ENCODE measurements at places on chromosomes 5 and 9.
A peak's percentile ranks its signal among the peaks of the same experiment; 100 is the strongest.

DNA sequence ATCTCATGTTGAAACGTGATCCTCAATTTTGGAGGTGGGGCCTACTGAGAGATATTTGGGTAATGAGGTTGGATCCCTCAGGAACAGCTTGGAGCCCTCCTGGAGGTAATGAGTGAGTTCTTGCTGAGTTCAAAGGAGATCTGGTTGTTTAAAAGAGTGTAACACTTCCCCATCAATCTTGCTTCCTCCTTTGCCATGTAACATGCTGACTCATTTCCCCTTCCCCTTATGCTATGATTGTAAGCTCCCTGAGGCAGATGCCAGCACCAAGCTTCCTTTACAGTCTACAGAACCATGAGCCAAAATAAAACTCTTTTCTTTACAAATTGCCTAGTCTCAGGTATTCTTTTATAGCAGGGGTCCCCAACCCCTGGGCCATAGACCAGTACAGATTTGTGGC, 352.3 kb downstream of the SLCO4C1 start:
- DNase-seq, result no peak

- DNase-seq, result peak; percentile 88
Measured at GRCh38 chr5:172733131-172733973, 37.6 kb downstream of the DUSP1 start.

DNA sequence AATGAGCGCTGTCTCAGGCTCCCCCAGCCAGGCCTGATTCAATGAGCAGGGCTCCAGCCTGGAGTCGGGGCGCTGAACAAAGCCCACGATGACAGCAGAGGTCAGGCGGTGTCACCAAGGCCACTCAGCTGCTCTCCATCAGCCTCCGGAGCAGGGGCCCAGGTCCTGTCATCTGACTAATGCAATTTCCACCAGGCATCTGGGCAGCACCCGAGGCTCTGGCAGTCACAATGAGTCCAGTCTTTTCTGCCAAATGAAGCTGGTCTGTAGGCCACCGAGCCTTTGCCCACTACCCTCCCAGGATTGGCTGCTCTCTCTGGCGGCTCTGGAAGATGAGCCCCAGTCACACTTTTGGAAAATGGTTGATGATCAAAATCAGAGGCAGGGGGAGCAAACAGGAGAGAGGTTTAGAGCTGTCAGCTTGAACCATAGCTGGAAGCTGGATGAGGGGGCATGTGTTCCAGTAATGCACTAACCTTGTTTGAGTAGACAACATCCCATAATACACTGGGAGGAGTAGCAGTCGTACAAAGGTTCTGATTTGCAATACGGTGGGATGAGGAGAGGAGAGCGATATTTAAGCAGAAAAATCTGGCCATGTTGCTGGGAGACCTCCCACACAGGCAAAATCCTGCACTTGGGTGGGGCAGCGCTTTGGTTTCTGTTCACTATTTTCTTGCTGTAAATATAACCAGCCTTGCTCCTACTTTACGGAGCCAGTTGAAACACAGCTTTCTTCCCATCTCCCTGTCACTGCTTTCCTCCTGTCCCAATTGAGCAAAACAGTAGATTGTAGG, 306.4 kb upstream of the PANK3 start:
- DNase-seq, result no peak

DNA sequence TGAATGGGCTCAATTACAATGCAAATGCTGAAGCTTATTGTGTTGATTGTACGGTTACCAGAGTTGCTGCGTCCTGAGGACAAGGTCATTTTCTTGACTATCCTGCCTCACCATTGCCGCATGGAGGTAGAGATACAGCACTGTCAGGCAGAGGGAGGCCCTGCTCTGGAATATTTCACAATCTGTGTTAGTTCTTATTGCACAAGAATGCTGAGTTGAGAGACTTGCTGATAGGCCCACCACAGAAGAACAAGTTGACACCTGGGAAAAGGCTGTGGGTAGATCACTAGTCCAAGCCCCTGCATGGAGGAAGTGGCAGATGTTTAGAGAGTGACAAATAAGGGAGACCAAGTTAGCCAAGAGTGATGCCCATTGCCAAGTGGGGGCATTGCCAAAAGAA, 344.5 kb upstream of the ITGA1 start:
- DNase-seq, result no peak

DNA sequence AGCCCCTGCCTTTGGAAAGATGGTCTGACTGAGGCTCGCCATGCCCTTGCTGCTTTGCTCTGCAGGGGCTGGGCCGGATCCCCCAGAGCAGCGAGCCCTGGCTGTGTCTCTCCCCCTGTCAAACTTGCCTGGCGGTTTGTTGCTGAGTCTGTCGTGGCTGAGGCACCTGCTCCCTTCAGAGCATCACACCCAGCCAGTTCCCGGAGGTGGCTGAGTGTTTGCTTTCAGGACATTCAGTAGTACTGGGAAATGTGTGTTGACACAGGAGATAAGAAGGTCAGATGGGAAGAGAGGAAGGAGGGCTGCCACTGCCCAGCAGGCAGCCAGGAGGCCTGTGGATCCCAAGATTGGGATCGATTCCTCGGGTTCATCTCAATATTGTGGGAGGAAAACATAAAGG, 62.9 kb downstream of the GADD45G start:
- no peak for DNase-seq

GRCh38 chr5:173885475-173886010, 2.6 kb upstream of the CPEB4 start:
- no peak for DNase-seq

DNA sequence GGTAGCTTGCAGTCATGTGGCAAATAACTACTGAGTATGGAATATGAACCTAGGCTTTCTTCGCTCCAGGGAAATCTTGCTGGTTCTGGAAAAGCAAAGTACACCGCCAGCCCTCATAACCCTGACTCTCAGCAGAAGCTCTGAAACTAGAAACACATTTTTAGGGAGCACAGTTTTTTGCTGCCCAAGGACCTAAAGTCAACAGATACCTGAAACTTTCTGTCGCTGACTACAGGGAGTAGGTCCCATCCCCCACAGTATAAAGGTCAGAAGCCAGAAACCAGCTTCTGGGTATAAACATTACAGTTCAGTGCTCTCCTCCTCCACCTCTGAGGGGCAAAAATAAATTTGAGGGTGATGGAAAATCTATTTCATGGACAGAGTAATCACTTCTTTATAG, 3.0 kb downstream of the ATOX1 start:
- DNase-seq, result no peak

- DNase-seq, result no peak
Measured at GRCh38 chr5:69184621-69185020, 4.8 kb upstream of the CENPH start.

- no peak for DNase-seq
Measured at GRCh38 chr5:8827696-8828095, 718.2 kb downstream of the SEMA5A start.

GRCh38 chr9:88746029-88746742, 211.2 kb downstream of the NXNL2 start:
- DNase-seq, result peak; percentile 62

DNA sequence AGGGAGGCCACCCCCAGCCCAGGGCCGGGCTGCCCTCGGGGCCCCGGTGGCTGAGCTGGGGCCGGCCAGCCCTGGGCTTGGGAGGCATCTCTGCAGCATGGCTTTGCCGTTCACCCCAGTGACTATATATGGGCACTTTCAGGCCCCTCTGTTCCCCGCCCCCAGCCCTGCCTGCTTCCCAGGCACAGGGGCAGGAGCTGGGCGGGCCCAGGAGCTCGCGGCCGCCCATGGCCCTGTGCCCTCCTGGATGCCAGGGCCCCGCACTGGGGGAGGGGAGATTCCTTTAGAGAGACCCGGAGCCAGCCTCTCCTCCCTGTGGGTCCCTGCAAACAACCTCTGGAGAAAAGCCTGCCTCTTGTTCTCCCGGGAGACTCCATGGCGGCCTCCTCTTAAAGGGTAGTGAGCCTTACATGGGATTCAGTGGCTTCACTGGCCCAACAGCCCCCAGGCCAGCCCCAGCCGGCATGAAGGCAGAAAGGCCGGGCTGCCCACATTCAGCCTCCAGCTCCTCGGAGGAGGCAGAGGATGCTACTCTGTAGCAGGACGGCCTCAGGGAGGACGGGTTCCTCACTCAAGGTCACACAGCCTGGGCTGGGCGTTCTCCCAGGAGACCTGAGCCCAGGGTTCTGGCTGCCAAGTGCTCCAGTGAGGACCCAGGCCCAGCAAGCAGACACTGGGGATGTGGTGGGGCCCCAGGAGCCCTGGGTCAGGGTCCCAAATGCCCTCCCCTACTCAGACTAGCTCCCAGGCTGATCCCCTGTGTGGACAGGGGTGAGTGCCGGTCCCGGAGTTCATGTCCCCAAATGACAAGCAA, 4.1 kb downstream of the NACC2 start:
- DNase-seq, result no peak

- no peak for DNase-seq
Measured at GRCh38 chr5:126575644-126576043, 19.4 kb downstream of the ALDH7A1 start.

GRCh38 chr5:178211095-178212048, 7.0 kb downstream of the HNRNPAB start:
- no peak for DNase-seq

GRCh38 chr9:86281593-86282076, 703 bp downstream of the ISCA1 start:
- no peak for DNase-seq

DNA sequence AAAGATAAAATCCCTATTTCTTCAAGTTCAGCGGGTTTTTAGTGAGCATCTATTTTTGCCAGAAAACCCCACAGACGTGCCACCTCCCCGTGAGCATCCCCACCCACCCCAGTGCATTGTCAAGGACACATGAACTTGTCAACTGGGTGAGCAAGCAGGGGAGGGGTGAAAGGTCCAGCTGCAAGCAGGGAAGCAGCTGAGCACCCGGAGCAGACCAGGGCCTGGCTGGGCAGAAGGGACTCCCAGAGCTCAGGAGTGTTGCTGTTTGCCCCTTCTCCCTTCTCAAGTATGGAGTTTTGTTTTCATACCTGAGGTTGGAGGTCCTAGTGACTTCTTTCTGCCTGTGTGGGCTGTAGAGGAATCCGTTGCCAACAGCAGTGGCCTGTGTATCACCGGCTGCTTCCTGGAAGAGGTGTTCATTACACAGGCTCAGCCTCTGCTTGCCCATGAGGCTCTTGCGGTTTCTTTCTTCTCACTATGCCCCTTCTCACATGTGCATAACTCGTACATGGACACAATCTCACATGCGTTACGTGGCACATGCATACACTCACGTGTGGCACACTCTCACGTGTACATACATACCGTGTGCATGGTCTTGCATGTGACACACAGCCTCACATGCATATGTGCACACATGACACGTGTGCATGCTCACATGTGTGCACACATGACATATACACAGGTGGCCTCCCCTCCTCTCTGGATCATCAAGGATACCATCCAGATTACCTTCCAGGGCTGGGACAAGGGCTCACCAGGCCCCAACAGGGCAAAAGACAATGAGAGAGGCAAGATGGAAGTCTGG, 126.7 kb downstream of the MVB12B start:
- no peak for DNase-seq

DNA sequence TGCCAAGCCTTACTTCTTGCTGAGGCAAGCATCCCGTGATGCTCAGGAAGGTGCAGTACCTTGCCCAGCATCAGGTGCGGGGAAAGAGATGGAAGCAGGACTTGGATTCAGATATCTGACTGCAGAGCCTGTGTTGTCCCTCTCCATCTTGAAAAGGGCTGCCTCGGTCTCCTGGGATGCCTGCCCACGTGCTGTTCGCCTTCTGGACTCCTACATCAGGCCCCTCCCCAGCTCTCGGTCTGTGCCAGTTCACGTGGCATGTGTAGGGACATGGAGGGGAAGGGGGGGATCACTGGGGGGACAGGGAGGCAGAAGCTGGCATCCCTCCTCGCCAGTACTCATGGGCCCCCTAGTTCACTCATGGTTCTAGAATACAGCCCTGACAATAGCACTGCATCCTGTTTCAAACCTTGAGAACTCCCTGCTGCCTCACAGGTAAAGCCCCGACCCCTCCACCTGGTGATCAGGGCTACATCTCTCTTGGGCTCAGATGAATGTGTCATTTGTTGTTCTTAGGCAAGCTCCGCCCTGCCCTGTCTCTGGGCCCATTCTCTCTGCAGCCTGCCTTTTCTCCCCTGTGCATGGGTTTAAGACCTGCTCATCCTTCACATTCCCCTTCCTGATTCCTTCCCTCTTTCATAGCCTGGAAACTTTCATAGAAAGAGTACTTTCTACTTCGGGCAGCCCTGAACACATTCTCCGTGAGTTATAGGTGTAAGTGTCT, 38.9 kb upstream of the SLC25A51 start:
- DNase-seq, result no peak

- no peak for DNase-seq
Measured at GRCh38 chr9:137960496-137960895, 82.9 kb downstream of the CACNA1B start.

GRCh38 chr5:92885950-92886349, 695.1 kb downstream of the NR2F1-AS1 start:
- no peak for DNase-seq

All from amniotic stem cell (primary cell).